NCI-H187 treated with DMSO at 0.1 percent for 48 hours (cell line): ENCODE measurements at places on chromosomes 12 and 14.

- DNase-seq = peak; percentile 33
Measured at GRCh38 chr14:63852271-63852816, 460 bp upstream of the SYNE2 start.

- no peak for DNase-seq
Measured at GRCh38 chr12:85352016-85352415, 72.0 kb downstream of the ALX1 start.

DNA sequence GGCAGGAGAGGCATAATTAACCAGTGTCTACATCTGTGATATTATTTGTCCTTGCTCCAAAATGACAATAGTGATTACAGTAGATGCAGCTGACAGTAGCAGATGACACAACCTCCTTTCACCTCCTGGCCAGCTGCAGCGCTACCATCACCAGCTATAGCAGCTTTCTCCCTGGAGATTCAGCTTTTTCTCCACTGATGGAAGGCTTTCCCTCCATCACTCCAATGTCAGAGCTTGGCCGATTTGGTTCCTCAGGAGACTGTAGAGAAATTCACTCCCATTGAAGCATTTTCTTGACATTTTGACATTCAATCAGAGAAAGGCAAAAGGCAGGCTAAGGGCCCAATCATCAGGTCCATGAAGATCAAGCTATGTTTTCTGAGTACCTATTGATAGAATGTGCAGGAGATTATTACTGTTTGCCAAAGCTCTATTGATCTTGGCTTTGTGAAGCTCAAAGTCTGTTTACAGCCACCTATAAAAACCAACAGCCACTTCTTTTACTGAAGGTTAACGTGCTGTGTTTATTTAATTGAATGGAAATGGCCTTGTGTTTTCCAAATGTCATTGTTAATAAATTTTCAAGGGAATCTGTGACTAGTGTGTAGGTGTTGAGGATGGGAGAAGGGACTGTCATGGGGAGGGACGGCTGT, 785.1 kb downstream of the DIO2 start:
- DNase-seq = no peak

- no peak for DNase-seq
Measured at GRCh38 chr14:100612986-100613385, 25.8 kb upstream of the BEGAIN start.

- no peak for DNase-seq
Measured at GRCh38 chr12:76035045-76035444, 3.5 kb upstream of the PHLDA1 start.

- DNase-seq = no peak
Measured at GRCh38 chr12:120836114-120836684, 68.0 kb downstream of the SPPL3 start.

GRCh38 chr14:38039496-38039895, 168.2 kb upstream of the SSTR1 start:
- DNase-seq = no peak

DNA sequence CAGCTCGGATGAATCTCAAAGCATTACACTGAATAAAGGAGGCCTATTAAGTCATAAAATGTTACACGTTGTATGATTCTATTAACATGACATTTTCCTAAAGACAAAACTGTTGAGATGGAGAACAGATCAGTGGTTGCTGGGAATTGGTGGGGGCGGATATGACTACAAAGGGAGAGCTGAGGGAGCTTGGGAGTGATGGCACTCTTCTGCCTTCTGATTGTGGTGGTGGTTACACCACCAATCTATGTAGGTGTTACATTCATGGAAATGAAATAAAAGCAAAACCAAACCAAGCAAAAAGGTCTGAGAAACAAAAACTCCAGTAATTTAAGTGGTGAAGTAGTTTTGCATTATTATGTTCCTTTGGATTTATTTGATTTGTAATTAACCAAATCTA, 16.4 kb upstream of the EVL start:
- no peak for DNase-seq

DNA sequence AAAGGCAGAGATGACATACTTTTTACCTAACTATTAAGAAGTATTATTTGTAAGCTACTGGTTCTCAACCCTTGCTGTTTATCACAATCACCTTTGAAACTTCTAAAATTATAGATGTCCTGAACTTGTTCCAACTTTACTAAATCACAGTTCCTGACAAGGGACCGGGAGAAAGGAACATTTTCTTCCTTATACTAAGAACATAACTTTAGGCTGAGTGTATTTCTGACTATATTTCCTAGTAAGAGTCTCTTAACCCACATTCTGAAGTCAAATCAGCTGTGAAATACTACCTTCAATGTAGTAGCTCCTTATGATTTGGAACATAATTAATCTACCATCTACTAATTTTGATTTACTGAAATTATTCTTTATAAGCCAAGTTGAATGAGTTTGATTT, 80.2 kb downstream of the BAZ1A start:
- DNase-seq = no peak

- DNase-seq = no peak
Measured at GRCh38 chr14:42004321-42004720, 397.6 kb downstream of the LRFN5 start.

- DNase-seq = no peak
Measured at GRCh38 chr12:70577283-70577634, 60.0 kb downstream of the PTPRB start.

GRCh38 chr12:130707571-130707891, 8.6 kb downstream of the RIMBP2 start:
- DNase-seq = no peak

DNA sequence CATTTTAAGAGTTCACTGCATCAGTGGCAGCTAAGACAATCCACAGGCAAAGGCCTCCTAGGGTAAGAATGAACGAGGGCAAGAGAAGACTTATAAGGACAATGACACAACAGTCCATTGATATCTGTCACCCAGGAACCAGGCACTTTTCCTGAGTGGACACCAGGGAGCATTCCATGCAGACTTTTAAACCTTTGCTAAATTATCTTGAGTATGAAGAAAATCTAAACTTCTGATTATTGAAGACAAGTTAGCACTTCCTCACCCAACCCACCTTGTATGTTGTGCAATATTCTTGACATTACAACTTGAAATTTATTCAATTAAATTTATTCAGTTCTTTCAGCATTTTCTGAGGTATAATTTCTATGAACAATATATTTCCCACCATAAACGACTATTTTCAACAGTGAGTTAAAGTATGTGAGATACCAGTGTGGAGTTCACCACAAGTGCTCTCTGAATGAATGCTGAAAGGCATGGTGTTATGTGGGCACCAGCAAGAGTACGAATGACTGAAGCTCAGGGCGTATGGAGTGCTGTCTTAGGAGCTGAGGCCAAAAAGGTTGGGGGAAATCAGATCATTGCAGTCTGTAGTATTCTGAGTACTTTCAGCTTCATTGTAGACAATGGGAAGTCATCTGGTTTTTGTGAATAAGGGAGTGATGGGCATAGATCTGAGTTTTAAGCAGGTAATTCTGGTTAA, 124.3 kb upstream of the LMNTD1 start:
- DNase-seq = no peak

- no peak for DNase-seq
Measured at GRCh38 chr12:96585977-96586376, 96.6 kb downstream of the CFAP54 start.
